Osteocyte (in vitro differentiated cells): ENCODE measurements at places on chromosomes 4 and X. TPM values are rescaled to one million over a fixed set of nuclear protein-coding genes. Genes with fewer than 3 reads are reported as not detected.
A peak's percentile ranks its signal among the peaks of the same experiment; 100 is the strongest.

DNA sequence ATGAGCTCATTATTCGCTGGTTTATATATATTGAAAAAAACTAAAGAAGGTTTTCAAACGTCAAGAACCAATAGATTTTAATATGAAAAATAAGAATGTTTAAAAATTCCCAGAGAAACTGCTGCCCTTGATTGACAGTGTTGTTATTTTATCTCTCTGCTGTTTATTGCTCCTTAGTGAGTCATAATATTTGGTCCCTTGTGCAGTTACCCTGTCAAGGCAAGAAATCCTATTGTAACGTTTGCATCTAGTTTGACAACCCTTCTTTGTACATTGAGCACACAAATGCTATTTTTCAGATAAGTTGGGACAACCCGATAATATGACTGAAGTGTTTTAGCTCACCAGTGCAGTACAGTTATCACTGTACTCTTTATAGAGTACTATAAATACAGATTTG lies 349.4 kb downstream of the CCSER1 start:
- DNase-seq = no peak

- DNase-seq = no peak
Observed at GRCh38 chr4:183596067-183596757, 62.8 kb downstream of the RWDD4 start.

DNA sequence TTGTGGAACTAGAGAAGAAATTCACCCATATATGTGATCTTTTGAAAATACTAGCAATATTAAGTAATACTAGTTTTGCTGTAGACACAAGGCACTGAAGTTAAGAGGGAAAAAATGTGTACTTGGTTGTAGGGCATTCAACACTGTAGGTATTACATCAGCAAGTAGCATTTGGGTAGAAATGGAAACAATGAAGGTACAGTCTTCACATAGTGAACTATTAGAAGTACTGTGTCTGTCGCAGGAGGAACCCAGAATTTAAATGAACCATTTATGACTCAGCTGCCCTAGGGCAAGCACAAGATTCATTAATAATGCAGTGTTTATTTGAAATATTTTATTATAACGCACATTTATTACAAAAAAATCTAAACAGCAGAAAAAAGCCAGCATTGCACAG lies 572.7 kb upstream of the TENM3 start:
- DNase-seq = no peak

Gene TAB3
- total RNA-seq = 12.2 and 13.3 TPM in 2 replicates

DNA sequence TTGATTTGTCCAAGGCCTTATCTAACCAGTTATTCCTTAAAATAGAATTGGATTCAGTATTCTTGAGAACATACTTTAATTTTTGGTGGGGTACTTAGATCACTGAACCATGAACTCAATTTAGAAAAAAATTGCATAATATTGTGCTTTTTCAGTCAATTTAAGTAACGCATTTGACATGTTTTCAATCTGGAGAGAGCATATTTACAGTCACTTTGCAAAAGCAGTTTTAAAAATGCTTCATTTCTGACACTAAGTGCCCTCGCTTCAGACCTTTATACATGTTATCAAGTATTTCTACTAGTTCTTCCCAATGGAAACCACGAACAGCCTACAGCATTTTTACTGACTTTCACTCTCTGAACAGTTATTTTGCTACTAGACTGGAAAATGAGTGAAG lies 257.1 kb upstream of the NDST4 start:
- no peak for DNase-seq

- no peak for DNase-seq
Observed at GRCh38 chr4:120730777-120731320, 191.7 kb downstream of the PRDM5 start.

GRCh38 chr4:147707892-147708672 lies 23.8 kb upstream of the ARHGAP10 start:
- no peak for DNase-seq

DNA sequence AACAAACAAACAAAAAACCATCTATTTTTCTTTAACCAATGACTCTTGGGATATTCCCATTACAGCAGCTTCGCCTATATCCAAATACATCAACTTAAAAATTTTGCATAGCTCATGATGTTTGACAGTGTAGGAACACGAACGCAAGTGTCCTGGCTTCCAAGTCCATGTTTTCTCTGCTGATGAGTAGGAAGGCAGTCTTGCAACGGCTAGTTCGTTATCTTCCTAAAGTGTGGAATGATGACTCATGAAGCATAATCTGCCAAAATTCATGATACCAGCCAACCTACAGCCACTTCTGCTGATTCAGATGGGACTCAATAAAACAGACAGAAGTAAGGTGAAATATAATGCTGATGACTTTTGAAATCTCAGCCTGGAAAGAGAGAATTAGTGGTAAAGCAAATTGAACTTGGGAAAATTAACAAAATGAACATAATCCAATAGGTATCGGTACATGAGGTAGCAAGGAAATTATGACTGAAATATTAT lies 6.4 kb upstream of the SEPTIN11 start:
- DNase-seq = no peak

Gene CLDN2
- 0.11 and 0.29 TPM in 2 replicates for total RNA-seq

GRCh38 chrX:69038188-69038587 lies 127.1 kb downstream of the PJA1 start:
- peak; percentile 44 for DNase-seq

Gene RIBC1
- total RNA-seq = 0.47 and 0.59 TPM in 2 replicates

GRCh38 chr4:110032603-110033002 lies 119.9 kb downstream of the EGF start:
- DNase-seq = no peak

GRCh38 chr4:2907706-2908293 lies 55.4 kb downstream of the NOP14 start:
- no peak for DNase-seq

DNA sequence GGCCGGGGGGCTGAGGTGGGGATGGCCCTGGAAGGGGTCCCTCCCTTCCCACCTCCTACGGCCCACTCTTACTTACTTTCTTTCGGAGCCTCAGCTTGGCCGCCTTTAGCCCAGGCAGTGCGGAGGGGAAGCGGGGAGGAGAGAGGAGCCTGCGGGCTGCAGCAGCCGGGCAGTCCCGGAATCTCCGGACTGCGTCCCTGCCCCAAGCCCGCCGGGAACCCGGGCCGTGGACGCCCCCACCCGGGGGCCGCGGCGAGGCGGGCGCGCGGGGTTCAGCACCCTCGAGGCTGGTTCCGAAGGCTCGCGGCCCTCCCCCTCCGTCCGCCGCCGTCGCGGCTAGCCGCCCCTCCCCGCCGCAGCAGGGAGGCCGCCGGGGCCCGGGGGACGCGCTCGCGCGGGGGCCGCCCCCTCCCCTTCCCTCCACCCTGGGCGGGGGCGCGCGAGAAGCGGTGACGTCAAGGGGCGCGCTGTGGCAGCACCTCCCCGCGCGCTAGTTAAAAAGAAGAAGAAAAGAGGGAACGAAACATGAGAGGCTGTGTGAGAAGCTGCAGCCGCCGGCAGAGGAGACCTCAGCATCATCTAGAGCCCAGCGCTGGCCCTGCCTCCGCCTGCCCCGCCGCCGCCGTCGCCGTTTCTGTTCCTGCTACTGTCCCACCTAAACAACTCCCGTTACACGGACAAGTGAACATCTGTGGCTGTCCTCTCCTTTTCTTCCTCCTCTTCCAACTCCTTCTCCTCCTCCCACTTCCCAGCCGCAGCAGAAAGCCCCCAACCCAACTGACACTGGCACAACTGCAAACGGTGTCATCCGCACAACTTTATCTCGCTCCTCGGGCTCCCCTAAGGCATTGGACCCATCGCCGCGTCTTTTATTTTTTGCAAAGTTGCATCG lies at the start of gene HHIP:
HHIP (plus strand) TSS at position 526 of the 892 bp plus-strand sequence. CDS start 520 bp downstream, outside the sequence.
- peak; percentile 85 for DNase-seq

Gene TKTL2
- total RNA-seq = not detected in 2 replicates
